ENCODE measurements at places on chromosomes 1 and 21.

GRCh38 chr1:7109901-7110300, 324.6 kb downstream of the CAMTA1 start:
- no peak for DNase-seq

GRCh38 chr1:114080511-114081436, 72.9 kb downstream of the SYT6 start:
- no peak for DNase-seq

GRCh38 chr1:66220477-66220876, 313.5 kb upstream of the SGIP1 start:
- no peak for DNase-seq

GRCh38 chr21:29403922-29404538, 105.3 kb downstream of the BACH1 start:
- no peak for DNase-seq

DNA sequence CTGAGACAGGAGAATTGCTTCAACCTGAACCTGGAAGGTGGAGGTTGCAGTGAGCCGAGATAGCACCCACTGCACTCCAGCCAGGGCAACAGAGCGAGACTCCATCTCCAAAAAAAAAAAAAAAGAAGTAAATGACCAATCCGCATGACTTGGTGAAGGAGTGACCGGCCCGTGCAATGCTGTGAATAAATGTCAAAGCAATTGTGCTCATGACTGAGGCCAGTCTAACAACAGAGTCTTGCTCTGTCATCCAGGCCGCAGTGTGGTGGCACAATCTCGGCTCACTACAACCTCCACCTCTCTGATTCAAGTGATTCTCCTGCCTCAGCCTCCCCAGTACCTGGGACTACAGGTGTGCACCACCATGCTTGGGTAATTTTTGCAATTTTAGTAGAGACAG, 27.8 kb upstream of the SLC19A1 start:
- DNase-seq: no peak

DNA sequence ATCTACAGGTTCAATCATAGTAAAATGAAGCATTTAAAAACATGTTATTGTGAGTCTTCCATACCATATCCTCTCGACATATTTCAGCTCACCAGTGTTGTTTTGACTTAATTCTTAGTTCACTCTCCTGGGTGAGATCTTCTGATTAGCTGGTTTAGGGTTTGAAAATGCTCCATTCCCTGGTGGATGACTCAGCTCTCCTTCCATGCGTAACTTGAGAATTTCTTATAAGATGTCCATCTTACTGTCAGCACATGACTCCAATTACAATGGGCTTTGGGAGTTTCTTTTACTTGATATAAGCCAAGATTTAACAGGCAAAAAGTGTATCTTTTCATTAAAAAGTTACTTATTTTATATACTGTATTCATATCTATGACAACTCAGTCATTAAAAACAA, 476.5 kb downstream of the BRINP3 start:
- DNase-seq: no peak

- DNase-seq: no peak
Observed at GRCh38 chr1:171140401-171140800, 44.7 kb upstream of the FMO2 start.

GRCh38 chr1:155531624-155532023, 31.0 kb downstream of the ASH1L start:
- DNase-seq: no peak

DNA sequence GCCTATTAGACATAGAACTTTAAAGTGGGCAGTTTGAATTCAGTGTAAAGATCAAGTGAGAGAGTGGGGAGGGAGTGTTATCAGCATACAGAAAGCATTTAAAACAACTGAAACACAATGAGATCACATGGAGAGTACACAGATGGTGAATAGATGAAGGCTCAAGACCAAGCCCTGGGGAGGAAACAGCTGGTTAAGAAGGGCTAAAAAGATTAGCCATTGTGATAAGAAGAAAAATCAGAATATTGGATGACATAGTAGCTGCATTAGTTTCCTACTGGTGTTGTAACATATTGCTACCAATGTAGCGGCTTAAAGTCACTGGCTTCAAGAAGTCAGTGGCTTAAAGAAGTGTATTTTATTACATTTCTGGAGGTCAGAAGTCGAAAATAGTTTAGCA, 443.4 kb upstream of the RGS18 start:
- no peak for DNase-seq

DNA sequence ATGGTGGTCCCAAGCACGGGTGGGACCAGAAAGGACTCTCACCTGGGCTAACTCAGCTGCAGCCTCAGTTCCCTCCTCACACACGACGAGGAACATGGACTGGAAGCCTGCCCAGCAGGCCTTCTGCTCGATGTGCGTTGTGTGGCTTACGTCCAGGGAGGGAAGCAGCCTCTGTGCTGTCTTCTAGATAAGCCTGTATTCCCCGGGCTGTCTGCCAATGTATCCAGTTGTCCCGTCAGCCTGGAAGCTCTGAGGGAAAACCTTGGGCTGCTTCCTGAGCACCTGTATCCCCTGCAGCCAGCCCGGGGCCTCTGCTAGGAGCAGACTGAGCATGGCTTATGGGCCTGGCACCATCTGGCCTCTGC, 10.5 kb downstream of the PCSK9 start:
- DNase-seq: no peak

- no peak for DNase-seq
Observed at GRCh38 chr1:208604295-208604694, 360.1 kb upstream of the PLXNA2 start.

DNA sequence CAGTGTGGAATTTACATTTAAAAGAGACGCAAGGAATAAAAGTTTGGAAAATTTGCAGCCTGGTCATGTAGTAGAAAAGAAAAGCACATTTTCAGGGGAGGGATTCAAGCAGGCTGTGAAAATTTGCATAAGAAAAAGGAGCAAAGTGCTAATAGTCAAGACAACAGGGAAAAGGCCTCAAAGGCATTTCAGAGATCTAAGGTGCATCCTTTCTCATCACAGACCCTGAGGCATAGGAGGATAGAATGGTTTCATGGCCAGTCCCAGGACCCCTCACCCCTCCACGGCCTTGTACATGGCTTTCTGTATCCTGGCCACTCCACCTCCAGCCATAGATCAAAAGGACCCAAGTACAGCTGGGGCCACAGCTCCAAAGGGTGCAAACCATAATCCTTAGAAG, 380.5 kb upstream of the BRINP3 start:
- no peak for DNase-seq

DNA sequence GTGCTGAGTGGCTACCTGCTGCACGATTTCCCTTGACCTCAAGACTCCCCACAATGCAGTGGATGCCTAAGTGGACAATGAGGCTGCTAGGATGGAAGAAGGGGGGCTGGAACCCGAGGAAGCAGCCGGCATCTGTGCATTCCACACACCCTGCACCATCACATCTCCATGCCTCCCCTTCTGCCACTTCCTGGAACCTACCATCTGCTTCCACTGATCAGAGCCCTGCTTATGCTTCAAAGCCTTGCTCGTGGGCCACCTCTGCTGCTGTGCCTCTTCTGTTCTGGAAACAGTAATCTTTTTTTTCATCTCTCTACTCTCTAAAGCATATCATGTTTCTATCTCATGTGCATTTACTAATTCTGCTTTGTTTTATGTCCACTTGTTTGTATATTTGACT, 66.2 kb upstream of the WDR26 start:
- DNase-seq: no peak

GRCh38 chr1:157199421-157199755, 61.2 kb upstream of the ETV3 start:
- no peak for DNase-seq

DNA sequence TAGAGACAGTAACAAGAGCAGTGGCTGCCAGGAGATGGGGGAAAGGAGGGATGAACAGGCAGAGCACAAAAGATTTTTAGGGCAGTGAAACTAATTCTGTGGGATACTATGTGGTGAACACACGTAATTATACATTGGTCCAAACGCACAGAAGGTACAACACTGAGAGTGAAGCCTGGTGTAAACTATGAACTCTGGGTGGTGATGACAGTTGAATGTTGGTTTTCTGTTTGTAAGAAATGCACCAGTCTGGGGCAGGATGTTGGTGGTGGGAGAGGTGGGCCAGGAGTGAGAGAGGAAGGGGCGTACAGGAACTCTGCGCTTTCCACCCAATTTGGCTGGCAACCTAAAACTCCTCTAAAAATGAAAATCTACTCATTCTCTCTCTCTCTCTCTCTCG, 50.2 kb upstream of the TIAM1 start:
- no peak for DNase-seq

- DNase-seq: no peak
Observed at GRCh38 chr1:243727503-243728203, 122.4 kb downstream of the AKT3 start.

- DNase-seq: no peak
Observed at GRCh38 chr1:19472174-19472573, 13.2 kb downstream of the CAPZB start.

- no peak for DNase-seq
Observed at GRCh38 chr1:234970401-234970730, 158.3 kb downstream of the TOMM20 start.

GRCh38 chr1:11982010-11982392, 1.8 kb downstream of the MFN2 start:
- no peak for DNase-seq

GRCh38 chr1:40315795-40316594, 1.1 kb downstream of the COL9A2 start:
- DNase-seq: no peak

- no peak for DNase-seq
Observed at GRCh38 chr1:40003156-40004093, 37.1 kb upstream of the CAP1 start.

DNA sequence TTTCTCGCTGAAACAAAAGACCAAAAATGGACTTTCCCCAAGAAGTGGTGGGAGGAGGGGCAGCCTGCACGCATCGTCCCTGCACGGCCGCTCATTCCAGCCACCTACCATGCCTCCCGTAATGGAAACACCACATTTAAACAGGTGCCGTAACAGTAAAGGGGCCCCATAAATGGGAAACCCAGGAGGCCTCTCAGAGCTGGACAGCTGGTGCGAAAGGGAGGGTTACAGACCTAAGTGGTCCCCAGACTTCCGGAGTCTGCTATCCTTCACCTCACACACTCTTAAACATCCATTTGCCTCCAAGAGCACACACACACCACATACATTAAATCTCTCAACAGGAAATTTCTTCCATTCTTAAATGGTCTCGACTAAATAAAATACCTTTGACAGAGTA, 120.7 kb upstream of the SOD1 start:
- no peak for DNase-seq

DNA sequence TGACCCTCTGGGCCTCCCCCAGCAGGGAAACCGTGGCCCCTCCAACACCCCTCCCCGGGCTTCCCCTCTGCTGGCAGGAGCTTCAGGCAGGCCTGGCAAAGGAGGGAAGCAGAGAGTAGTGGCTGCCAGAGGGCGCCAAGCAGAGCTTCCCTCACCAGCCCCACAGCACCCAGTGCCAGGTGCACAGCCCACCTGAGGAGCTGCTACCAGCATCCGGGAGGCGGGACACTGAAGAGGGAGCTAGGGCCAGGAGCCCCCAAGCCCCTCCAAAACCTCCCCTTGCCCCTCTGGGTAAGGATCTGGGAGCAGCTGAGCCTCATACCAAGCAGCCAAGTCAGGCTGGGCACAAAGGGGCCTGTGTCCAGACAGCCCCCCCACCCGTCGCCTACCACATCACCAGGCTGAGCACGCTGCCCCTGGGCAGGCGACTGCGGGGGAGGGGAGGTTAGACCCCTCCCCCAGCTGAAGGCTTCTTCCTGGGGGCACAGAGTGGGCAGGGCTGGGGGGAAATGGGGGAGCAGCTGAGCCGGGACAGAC, 19.6 kb downstream of the CCDC24 start:
- no peak for DNase-seq

All from activated CD4-positive, alpha-beta T cell treated with anti-CD3 and anti-CD28 coated beads for 24 hours (primary cell).